ENCODE measurements at places on chromosomes 16 and 17.

- DNase-seq: no peak
Observed at GRCh38 chr17:7380321-7380720, 568 bp upstream of the TNK1 start.

- no peak for DNase-seq
Observed at GRCh38 chr16:3479654-3480216, 15.6 kb downstream of the C16orf90 start.

DNA sequence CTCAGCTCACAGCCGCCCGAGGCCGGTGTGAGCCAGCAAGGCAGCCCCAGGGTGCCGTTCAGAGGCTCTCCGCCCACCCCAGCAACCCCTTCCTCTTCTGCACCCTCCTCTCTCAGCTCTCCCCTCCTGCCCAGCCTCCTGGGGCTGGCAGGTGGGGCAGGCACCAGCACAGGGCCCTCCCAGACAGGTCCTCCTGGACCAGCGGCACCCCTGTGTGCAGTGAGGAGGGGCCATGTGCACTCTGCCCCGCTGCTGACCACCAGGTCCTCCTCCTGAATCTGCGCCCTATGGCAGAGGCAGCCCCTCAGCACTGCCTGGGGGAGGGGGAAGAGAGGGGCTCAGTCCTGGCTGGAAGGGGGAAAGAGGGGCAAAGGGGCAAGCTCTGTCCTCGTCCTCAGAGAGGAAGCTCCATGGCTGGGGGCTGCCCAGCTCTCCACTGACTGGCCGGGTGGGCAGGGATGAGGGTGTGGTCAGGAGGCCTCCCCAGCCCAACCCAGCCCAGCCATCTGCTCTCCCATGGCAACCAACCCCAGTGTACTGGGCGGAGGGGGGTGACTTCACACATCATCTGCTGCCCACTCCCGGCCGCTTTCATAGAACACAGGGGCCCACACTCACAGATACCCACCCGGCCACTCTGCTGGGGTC lies 5.4 kb upstream of the BCAR1 start:
- no peak for DNase-seq

DNA sequence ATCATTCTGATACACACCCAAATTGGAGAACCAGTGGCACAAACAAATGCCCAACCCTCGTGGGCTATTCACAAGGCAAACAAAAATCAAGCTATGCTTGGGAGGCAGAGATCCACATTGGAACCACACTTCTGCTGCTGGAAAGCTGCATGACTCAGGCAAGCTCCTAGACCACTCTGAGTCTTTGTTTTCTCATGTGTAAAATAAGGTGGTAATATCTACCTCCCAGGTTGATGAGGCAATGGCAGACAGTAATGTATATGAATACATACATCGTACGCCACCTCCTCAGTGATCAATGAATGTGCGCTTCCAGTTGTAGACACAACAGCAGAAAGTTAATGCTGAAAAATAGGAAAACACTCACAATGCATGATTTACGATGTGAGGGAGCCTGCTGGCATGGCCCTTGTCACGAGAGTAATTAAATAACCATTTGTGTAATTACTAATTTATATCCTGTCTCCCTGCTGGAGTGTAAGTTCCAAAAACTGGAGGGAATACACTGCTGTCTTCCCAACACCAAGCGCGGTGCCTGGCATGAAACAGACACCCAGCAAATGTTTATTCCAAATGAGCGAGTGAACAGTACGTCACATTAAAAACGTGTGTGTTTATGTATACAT lies 69.9 kb upstream of the HSBP1 start:
- no peak for DNase-seq

DNA sequence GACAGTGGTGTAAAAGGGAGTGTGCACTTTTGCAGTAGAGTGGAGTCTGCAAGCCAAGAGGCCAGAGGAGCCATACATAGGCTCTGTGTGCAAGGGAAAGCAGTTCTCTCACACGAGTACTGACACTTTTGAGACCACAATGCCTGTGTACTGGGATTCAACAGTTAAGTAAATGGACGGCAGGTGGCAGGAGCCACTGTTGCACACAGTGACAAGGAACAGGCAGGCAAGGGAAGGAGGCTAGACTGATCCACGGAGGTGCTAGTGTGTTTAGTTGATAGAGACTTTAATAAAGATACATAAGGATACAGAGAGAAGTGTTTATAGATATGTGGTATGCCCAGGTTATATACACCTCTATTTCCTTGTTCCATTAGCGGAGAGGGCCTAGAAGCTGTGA lies 67.0 kb downstream of the MPRIP start:
- no peak for DNase-seq

DNA sequence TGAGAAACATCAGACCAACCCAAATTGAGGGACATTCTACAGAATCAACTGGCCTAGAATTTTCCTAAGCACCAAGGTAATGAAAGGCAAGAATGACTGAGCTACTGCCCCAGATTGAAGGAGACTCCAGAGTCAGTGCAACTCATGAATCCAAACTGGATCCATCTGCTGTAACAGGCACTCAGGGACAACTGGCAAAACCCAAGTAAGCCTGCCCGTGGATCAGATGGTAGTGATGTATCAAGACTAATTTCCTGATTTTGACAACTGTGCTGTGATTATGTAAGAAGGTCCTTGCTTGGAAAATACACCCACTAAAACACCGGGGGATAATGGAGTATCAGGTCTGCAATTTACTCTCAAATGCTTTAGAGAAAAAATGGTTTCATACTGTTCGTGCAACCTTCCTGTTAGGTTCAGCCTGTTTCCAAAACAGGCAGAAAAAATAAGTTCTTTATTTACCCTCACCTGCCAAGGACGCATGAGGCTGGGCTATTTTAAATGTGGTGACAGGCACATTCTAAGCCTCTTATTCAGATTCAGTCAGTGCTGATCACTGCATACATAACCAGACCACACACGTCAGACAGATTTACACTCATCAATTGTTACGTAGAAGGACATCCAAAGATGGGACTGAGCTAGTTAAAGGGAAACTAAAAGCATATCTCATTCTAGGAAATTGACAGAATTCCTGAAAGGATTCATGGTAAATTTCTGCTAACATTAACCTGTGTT lies 7.0 kb downstream of the MBTPS1 start:
- no peak for DNase-seq

DNA sequence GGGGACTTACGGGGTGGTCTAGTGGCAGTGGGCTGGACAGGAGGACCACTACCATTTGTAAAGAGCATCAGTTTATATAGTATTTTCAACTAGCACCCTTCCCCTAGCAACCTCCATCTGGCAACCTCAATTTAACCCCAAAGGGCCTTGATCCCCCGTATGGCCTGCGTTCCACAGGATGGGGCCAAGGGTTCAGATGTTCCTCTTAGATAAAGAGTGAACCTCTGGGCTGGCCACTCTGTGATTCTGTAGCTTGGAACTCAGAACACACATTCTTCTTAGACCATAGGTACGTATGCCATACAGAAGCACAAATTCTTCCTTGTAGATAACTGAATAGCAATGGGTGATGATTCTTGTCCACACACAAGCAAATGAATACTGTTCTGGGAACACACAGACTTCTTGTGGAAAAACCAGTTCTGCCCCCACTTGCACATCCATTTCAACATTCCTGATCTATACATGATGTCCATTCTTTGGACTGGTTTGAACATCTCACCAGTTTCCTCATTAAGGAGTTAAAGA lies 1.9 kb upstream of the GGA2 start:
- no peak for DNase-seq

DNA sequence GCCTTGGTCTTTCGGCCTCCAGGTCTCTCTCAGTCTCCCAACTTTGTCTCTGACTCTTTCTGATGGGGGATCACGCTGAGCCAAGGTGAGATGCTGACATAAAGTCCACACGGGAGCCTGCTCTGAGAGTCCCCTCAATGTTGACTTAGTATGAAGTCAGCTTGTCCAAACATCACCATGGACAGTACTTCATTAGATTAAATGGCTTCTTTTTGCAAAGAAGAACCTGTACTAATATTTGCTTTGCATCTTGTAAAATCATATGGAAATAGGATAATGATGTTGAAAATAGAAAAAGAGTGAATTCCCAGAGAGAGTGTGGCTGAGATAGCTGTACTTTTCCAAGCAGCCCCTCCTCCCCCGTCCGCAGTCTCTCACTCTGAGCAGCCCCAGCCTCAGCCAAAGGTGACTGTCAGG lies 56.7 kb upstream of the SIAH1 start:
- DNase-seq: no peak

GRCh38 chr17:43834106-43834505 lies 1.2 kb upstream of the MPP3 start:
- DNase-seq: no peak

DNA sequence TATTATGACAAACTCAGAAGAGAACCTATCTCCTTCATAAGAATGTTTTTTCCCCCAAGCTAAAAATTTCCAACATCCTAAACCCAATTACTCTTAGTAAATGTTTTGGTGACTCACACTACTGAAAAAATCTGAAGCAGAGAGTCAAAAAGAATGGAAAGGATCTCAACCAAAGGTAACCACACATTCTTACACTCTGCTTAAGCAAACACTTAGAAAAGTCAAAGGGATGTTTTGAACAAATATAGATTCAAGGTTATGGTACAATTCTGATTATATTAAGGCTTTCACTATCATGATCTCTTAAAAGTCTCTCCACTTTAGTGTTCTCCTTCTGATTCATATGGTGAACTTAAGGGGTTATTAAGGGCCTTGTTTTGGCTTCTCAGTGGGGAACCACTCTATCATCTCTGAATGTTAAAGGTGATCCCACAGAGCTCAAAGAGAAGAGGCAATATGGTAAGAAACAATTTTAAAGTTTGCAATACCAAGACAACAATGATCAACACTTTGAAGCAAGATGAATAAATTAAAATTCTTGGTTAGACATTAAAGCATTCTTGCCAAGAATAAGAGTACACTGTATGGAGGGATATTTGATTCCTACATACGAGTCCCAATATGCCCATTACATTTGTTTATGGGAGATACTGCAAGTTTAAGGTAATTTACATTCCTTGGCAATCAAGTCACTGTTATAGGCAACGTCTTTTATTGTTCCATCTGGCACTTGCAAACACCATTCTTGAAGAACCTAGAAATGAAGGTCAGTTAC lies 69.2 kb downstream of the CDC27 start:
- no peak for DNase-seq

- no peak for DNase-seq
Observed at GRCh38 chr16:12530302-12530701, 273.4 kb downstream of the CPPED1 start.

- no peak for DNase-seq
Observed at GRCh38 chr16:68450741-68451255, 2.5 kb upstream of the SMPD3 start.

- no peak for DNase-seq
Observed at GRCh38 chr16:58010886-58011285, 9.7 kb downstream of the USB1 start.

- no peak for DNase-seq
Observed at GRCh38 chr16:74450236-74450635, 29.0 kb upstream of the CLEC18B start.

- DNase-seq: no peak
Observed at GRCh38 chr17:42586514-42587230, 9.1 kb upstream of the PSMC3IP start.

GRCh38 chr16:85418978-85419491 lies 194.1 kb upstream of the GSE1 start:
- DNase-seq: no peak

GRCh38 chr17:72030067-72030899 lies 90.5 kb upstream of the SOX9 start:
- DNase-seq: no peak

- no peak for DNase-seq
Observed at GRCh38 chr17:75642182-75642783, 9.0 kb downstream of the SMIM5 start.

DNA sequence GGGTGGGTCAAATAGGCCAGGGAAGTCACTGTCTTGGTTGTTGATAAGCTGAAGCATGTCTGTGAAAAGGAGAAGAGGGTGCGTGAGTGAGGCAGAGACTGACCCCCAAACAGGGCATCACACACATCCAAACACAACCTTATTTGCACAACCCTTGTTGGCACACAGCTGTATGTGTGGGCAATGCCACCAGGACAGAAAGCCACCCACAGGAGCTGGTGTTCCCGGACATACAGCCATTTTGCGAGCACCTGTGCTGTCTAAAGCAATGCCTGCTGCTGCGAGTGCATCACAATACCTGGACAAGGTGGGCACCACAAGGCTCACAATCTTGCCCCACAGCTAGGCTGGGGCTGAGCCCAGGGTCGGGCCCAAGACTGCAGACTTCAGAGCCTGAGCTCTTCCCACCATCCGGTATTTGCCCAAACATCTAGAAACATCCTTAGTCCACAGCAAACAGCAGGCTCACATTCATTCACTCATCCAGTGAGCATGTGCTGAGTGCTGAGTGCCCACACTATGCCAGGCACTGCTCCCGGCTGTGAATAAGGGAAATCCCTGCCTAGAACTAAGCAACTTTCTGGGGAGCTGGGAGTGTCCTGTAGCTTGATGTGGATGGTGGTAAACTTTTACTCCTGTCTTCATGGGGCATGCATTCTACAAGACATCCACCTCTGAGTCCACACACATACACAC lies 16.2 kb downstream of the SREBF1 start:
- no peak for DNase-seq

DNA sequence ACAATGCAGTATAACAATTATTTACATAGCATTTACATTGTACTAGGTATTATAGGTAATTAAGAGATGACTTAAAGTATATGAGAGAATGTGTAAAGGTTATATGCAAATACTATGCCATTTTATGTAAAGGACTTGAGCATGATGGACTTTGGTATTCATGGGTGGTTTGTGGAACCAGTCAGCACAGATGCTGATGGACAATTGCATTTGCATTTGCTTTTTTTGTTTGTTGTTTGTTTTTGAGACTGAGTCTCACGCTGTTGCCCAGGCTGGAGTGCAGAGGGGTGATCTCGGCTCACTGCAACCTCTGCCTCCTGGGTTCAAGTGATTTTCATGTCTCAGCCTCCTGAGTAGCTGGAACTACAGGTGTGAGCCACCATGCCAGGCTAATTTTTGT lies 36.0 kb downstream of the BCAS3 start:
- DNase-seq: no peak
